ENCODE measurements at places on chromosomes 3 and 15.

- DNase-seq = no peak
Measured at GRCh38 chr3:106345353-106346027, 476.7 kb upstream of the CBLB start.

DNA sequence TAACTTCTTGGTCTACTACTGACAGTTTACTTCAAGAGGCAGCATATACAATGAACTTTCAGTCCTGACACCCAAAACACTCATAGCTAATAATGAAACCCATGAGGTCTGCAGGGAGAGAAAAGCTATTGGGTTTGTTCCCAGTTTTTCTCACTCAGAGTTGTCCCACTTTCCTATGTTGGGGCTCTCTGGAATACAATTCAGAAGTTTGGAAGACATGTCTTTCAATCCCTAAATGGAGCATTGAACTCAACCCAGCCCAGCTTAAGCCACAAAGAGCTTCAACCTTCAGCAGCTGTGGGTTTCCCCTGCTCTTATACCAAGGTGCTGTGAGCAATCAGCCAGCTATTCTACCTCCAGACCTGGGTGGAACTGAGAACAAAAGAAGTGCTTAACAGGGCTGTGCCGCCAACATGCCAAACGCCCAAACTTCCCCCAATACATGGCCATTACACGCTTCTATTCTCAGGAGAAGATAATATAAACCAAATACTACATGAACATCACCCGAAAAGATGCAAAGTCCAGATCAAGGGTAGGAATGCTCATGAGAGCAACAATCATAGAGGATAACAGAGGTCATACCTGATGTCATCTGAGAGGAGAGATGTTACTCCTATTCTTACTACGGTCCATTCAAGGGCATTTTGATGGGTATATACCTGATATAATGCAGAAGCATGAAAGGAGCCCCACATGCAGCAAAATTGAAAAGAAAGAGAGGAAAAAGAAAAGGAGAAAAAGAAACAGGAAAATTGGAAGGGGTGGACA is 131.2 kb upstream of the TGFBR2 start:
- peak; percentile 25 for DNase-seq

DNA sequence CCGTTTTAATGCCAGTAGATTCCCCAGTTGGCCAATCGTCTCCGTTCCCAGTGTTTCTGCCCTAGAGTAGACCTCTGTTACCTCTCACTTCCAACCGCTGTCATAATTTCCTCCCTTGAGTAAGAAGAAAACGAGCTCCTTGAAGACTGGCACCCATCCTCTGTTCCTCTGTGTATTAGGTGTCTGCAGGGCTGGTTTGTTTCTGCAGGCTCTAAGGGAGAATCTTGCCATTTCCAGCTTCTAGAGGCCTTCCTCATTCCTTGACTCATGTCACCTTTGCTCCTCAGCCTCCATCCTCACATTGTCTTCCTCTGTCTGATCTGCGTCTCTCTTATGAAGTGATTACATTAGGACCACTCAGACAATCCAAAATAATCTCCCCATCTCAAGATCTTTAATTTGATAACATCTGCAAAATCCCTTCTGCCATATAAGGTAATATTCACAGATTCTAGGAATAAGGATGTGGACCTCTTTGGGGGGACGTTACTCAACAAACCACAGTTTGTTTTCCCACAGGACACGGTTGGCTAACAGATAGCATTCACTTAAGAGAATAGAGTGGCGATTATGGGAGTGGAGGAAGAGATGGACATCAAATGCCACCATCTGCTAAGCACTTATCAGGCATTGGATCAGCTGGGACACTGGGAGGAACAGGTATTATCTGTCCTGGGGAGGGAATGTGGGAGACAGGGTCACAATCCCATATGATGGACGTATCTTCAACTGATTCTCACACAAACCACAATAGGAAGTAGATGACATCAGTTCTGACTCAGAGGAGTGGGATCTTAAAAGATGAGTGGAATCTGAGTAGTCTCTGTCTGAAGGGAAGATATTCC is 17.1 kb downstream of the ARHGAP31 start:
- DNase-seq = no peak

- peak; percentile 26 for DNase-seq
Measured at GRCh38 chr3:146160321-146160963, 542 bp downstream of the PLOD2 start.

GRCh38 chr15:29740692-29741311 is 81.5 kb downstream of the TJP1 start:
- no peak for DNase-seq

- no peak for DNase-seq
Measured at GRCh38 chr3:165339753-165340152, 143.6 kb upstream of the SLITRK3 start.

DNA sequence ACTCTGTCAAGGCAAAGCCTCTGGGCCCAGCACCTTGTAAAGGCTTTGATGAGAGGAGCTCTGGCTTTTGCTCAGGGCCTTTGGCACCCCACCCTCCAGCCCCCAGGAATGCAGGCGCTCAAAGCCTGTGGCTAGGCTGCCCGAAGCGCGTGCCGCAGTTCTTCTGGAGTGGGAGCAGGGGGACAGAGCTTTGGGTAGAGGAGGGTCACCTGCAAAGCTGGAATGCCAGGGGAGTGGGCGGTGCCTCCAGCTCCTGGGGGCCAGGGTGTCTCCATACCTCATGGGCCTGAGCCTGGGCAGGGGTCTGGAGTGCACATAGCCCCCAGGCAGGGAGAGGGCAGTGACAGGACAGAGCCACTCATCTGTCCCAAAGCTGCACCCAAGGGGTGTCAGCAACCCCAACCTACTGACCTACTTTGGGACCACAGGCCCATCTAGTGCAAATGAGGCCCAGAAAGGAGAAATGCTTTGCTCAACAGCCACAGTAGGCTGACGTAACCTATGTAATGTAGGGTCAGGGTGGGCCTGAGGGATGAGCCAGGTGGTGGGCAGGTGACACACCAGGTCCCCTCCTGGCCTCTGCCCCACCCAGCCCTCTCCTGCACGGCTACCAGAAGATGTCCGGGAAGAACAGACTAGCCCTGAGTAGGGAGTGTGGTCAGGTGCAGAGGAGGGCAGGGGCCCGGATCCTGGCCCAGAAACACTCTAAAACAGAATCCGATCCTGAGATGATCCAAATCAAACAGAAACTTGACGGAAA is 2.2 kb upstream of the CALML4 start:
- no peak for DNase-seq

DNA sequence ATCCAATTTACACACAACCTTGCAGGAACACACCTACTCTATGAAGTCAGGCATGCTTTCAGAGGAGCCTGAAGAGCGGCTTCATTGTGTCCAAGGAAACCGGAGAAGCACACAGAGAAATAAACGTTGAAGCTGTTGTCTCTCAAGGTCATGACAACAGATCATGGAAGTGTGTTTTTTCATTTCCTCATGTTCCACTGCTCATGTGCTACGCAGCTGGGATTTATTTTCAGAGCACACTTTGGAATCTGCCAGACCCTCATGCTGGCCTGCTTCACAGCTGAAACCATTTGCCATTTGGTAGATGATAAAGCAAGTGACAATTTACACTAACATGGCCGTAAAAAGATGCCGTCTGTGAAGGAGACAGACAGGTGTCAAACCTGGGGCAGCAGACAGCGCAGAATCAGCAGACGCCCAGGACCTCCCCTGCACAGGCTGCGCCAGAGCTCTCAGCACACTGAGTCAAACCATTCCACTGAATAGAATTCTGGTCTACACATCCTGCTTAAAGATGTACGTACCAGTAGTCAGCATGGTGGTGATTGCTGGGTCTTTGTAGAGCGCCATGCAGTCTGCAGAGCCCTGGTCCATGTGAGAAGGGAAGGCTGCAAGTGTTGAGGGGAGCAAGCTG is 99.3 kb downstream of the ARNT2 start:
- DNase-seq = no peak

- DNase-seq = no peak
Measured at GRCh38 chr3:64266065-64266931, 41.0 kb upstream of the PRICKLE2 start.

DNA sequence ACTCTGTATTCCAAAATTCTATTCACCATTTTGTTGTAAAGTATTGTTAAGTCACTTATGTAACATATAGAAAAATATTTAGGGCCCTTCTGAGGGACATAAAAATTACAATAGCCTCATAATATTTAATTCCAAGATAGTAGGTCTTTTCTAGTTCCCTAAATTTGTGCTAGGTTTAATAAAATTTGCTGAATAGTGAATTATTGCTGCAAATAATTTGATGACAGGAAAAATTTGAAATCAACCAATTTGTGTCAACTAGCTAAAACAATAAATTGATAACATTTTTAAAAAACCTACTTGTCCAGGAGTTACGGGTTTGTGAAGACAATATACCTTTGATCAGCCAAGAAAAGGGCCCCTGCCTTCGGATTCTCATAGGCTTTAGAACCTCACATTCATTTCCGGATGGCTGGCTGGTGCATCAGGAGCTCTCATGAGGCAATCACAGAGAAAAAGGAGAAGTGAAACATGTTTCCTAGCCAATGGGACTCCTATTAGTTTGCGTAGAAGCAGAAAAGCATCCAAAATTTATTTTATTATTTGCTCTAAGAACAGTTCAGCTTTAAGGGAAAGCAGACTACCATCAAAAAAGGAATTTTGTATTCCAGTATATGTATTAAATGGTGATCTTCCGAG is 177.2 kb downstream of the LRRC3B start:
- no peak for DNase-seq

DNA sequence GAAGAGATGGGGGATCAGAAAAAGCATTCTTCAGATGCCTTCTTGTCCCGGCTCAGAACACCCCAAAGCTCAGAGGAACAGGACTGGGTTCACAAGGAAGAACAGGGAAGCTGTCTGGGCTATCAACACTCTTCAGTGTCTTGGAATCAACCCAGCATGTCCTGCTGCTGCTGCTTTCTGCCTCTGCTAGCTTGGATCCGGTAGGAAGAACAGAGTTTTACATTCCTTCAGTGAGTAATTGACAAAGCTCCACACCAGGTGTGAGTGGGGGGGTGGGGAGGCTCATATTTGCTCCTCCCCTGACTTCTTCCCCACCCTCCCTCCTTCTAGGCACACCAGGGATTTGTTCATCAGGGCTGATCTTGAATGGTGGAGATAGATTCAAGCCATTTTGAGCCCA is 13.1 kb upstream of the ETV5 start:
- DNase-seq = no peak

- DNase-seq = no peak
Measured at GRCh38 chr3:157135671-157136396, 24.1 kb downstream of the CCNL1 start.
